ENCODE measurements at places on chromosomes 7 and 10.

DNA sequence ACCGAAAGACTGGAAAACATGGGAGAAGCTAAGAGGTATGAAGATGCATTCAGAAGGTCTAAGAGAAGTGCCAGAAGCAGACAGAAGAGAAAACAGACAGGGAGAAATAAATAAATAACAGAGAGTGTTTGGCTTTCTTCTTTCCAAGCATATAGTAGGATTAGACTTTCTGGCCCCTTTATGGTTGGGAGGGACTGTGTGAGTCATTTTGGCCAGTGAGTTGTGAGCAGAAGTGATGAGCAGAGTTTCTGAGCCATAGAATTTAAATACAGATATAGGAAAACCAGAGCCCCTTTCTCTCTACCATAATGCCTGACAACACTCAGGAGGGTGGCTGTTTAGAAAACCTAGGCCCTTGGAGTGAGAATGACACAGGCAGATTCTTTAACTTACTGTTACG lies 171.0 kb downstream of the PPP1R17 start:
- DNase-seq, result no peak

- no peak for DNase-seq
Observed at GRCh38 chr7:28356619-28357018, 55.7 kb upstream of the CREB5 start.

GRCh38 chr10:25631471-25631870 lies 302.6 kb upstream of the MYO3A start:
- DNase-seq, result no peak

DNA sequence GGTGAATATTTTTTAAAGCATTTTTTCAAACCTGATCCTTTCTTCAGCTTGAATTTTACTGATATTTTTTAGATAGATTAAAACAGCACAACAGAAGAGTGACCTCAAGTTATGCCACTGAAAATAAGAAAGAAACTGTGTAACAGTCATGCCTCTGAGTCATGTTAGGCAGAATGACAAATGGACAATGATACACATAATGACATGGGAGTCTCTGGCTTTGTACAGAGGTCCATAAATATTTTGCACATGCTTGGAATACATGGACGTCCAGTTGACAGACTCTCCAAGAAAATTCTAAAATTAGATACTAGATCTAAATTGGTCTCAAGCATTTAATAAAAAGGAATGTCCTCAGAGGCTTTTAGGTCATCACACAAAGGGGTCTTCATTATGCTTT lies 21.9 kb upstream of the SEMA3A start:
- DNase-seq, result no peak

- no peak for DNase-seq
Observed at GRCh38 chr10:120600871-120601649, 144.0 kb downstream of the PLPP4 start.

GRCh38 chr10:77602913-77603533 lies 34.6 kb downstream of the KCNMA1 start:
- no peak for DNase-seq

- DNase-seq, result no peak
Observed at GRCh38 chr10:115762029-115762428, 511.0 kb downstream of the GFRA1 start.

- DNase-seq, result no peak
Observed at GRCh38 chr7:141355032-141355431, 196.2 kb upstream of the AGK start.

- no peak for DNase-seq
Observed at GRCh38 chr10:35834877-35835494, 192.9 kb upstream of the FZD8 start.

GRCh38 chr10:32947586-32947985 lies 10.4 kb downstream of the ITGB1 start:
- no peak for DNase-seq

DNA sequence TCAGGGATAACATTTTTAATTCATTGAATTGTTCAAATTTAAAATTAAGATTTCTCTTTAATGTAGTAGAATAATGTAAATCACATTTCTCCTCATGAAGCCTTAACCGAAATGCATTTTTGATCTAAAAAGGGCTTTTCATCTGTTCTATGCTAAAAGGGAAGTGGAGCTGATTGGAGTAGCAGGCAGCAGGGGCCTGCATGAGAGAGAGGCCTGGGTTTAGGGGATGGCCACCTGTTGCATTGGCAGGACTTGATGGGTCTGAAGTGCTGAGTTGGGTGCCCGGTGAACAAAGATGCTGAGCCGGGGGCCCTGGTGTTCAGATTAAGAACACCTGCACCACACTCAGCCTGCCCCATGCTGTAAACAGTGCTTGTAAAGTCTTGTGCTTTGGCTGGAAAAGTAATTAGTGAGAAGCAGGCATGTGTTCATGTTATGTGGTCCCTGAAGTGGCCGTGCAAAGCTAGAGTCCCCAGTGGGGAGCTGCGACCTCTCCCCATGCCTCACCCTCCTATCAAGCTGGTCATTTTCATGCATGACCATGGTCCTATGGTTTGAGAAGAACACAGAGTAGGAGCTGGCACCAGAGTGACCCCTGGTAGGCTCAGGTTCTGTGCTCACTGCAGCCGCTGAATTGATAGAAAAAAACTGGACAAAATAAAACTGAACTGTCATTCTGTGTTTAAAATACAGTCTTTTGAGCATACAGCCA lies 124.3 kb downstream of the ADCY1 start:
- DNase-seq, result no peak

- DNase-seq, result no peak
Observed at GRCh38 chr10:4241724-4242345, 456.8 kb upstream of the KLF6 start.

- DNase-seq, result no peak
Observed at GRCh38 chr10:34089253-34089652, 725.8 kb downstream of the PARD3 start.

- no peak for DNase-seq
Observed at GRCh38 chr7:31076051-31076450, 23.9 kb downstream of the ADCYAP1R1 start.

GRCh38 chr10:123013456-123014419 lies 4.9 kb downstream of the ACADSB start:
- DNase-seq, result no peak

GRCh38 chr7:132256721-132257212 lies 319.5 kb downstream of the PLXNA4 start:
- no peak for DNase-seq

Data from CD4-positive, alpha-beta T cell treated with Interferon gamma for 1 hour (primary cell).